Aorta (tissue), 5 donors: ENCODE measurements at places on chromosomes 2 and 18.

DNA sequence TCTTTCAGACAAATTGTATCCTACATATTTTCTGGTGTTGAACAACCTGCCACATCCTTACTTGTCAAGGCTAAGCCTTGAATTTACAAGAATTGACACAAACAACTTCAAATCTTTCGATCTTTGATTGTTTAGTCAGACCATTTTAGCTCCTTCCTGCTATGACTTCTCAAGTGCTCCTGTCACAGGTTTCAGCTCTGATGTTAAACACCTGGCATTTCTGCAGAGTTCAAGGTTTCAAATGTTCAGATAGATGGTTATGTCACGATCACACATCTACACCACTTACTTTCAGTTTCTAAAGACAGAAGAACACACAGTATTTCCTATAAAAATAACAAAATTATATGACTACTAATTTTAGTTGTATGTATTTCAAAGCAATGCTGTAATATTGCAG lies 84.0 kb downstream of the RND3 start:
- no peaks in the 10 kb centered on the region for H3K36me3 ChIP-seq
- H3K27ac ChIP-seq, result no peak overlapping the region
- H3K4me3 ChIP-seq, result no peak overlapping the region
- H3K4me1 ChIP-seq, result no peaks in the 10 kb centered on the region
- DNase-seq, result no peak
- no peaks in the 10 kb centered on the region for H3K27me3 ChIP-seq

DNA sequence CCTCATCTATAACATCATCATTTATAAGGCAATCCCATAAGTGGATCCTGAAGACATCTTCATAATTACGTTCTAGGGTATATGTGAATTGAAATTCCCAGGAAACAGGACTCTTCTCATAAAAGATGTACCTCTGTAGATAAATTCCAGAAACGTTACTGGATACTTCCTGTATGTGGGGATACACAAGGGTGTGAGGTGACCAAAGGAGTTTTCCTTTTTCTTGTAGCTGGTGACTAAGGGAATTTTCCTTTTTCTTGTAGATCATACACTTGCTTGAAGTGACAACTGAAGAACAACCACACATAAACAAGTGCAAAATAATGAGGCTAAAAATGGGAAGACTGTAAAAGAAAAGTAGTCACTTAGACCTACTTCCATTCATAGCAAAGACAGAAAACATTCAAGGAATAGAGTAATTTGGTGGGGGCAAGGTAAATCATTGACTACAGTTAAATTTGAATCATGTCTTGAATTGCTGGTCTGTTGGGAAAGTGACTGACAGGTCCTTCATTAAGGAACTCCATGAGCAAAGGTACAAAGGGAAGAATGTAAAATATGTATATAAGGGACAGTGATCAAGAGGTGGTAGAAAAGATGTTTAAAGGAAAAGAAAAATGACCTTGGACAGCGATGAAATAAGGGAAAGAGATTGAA lies 53.2 kb upstream of the UBE2E3 start:
- H3K4me3 ChIP-seq, result no peak overlapping the region
- H3K4me1 ChIP-seq, result peaks cover 3% of the 10 kb centered on the region
- no peak for DNase-seq
- no peaks in the 10 kb centered on the region for H3K36me3 ChIP-seq
- H3K27me3 ChIP-seq, result no peaks in the 10 kb centered on the region

- no peaks in the 10 kb centered on the region for H3K4me1 ChIP-seq
- H3K27ac ChIP-seq, result peak overlapping the region; percentile 1
- no peaks in the 10 kb centered on the region for H3K36me3 ChIP-seq
- no peak overlapping the region for H3K4me3 ChIP-seq
Observed at GRCh38 chr2:24855726-24856125, 62.5 kb downstream of the CENPO start.

DNA sequence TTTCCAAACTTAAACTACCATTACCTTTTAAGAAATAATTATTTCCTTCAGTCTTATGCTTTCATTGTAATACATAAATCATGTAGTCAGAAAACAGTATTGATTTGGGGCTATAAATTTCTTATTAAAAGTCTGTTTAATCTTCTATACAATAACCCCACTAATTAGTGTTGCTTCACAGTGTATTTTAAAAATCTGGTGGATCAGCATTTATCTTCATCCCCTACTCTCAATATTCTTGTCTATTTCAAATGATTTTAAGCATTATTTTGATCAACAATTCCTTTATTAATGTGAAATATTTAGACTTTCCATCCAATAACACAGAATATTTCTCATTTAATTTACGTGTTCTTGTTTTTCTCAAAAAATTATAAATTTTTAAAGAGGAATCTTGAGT lies 32.5 kb upstream of the SDC1 start:
- H3K27ac ChIP-seq, result no peak overlapping the region
- H3K27me3 ChIP-seq, result no peaks in the 10 kb centered on the region
- peaks cover 12% of the 10 kb centered on the region for H3K36me3 ChIP-seq
- no peak overlapping the region for H3K4me3 ChIP-seq
- no peak for DNase-seq
- no peaks in the 10 kb centered on the region for H3K4me1 ChIP-seq

DNA sequence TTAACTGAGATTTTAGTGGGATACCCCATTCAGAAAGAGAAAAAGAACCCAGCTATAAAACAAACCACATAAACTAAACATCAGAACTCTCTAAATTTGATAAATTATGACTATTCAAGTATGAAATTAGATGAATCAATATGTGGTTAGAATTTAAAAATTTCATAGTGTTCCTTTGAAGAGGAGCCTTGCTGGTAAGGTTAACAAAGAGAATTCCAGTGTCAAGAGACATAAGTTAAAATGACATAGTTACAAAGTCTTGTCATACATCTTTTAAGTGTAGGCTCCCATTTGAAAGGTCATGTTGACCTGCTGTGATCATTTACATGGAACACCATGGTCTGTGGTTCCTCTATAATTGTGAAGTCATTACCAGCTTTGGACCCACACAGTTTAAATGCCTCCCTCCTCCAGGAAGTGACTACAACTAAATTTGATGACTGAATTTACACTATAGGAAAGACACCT lies 231.6 kb upstream of the ETAA1 start:
- no peak for DNase-seq
- no peaks in the 10 kb centered on the region for H3K36me3 ChIP-seq
- no peak overlapping the region for H3K4me3 ChIP-seq

GRCh38 chr2:216492597-216493333 lies 5.9 kb upstream of the RPL37A start:
- H3K4me1 ChIP-seq, result no peaks in the 10 kb centered on the region
- H3K36me3 ChIP-seq, result no peaks in the 10 kb centered on the region
- H3K27me3 ChIP-seq, result no peaks in the 10 kb centered on the region
- no peak overlapping the region for H3K4me3 ChIP-seq
- H3K27ac ChIP-seq, result no peak overlapping the region
- no peak for DNase-seq
